ENCODE measurements at places on chromosomes 13 and 19. TPM values are rescaled to one million over a fixed set of nuclear protein-coding genes. Genes with fewer than 3 reads are reported as not detected.

Gene THSD1
- polyA plus RNA-seq = 3.9 TPM

Gene C19orf85
- polyA plus RNA-seq = not detected

Gene SARS2
- polyA plus RNA-seq = 18.5 TPM

Gene DNAAF3
- polyA plus RNA-seq = 2.9 TPM

GRCh38 chr13:101985321-101985720 is 416.5 kb downstream of the FGF14 start:
- DNase-seq = no peak

DNA sequence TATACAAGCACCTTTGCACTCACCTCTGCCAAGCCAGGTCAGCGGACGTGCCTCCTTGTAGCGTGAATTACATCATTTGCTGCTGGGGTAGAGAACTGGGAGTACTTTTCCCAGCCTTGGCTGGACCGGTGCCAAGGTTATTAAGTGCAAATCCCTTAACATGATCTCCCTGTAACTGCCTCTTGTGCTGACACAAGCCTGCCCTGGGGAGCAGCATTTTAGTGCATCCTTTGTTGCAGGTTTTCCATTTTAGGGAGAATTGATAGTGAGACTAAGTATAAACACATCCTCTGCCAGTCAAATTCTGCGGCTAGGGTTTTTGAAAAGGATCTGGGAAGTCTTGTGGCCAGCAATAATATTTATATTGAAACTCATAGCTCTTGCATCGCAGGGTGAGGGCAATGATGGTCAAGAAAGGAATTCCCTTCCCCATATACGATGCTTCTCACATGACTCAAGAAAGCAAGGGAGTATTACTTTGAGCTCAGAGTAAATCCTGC is 32.7 kb upstream of the DCLK1 start:
- peak; percentile 89 for DNase-seq

DNA sequence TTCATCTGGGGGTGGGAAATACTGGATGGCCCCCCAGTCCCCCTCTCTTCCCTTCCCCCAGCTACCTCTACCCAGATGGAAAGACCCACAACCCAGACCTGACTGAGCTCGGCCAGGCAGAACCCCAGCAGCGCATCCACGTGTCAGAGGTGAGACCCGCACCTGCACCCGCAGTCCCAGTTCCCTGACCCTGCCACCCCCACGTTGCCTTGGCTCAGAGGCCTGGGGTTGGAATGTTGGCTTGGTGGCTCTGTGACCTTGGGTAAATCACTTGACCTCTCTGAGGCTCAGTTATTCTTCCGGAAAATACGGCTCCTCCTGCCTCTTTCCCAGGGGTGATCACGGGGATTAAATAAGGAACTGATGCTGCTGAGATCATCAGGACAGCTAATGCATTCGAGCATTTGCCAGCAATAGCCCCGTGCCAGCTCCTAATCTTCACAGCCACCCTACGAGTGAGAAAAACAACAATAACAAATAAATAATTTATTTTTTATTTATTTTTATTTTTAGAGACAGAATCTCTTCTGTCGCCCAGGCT is 12.3 kb downstream of the CBLC start:
- DNase-seq = peak; percentile 30

DNA sequence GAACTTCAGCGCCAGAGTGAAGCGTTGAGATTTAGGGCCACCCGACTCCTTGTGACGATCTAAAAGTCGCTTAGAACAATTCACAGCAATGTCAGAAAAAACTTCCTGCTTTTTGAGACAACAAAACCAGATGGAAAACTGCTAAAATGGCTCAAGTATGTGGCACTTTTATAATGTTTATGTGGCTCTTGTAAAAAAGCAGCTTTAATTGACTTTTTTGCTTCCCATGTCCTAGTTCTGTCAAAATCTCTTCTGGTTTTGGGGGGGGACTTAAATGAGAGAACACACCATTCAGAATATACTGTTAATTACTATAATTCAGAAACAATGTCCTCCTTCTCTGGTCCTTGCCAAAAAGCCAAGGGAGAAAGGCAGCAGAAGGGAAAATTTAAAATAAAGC is 154.7 kb upstream of the LSM14A start:
- DNase-seq = no peak

- no peak for DNase-seq
Observed at GRCh38 chr13:97385146-97385545, 48.8 kb upstream of the RAP2A start.

Measured in right cardiac atrium (tissue), 5 donors.